ENCODE measurements at places on chromosomes 5 and 9. TPM values are rescaled to one million over a fixed set of nuclear protein-coding genes. Genes with fewer than 3 reads are reported as not detected.

DNA sequence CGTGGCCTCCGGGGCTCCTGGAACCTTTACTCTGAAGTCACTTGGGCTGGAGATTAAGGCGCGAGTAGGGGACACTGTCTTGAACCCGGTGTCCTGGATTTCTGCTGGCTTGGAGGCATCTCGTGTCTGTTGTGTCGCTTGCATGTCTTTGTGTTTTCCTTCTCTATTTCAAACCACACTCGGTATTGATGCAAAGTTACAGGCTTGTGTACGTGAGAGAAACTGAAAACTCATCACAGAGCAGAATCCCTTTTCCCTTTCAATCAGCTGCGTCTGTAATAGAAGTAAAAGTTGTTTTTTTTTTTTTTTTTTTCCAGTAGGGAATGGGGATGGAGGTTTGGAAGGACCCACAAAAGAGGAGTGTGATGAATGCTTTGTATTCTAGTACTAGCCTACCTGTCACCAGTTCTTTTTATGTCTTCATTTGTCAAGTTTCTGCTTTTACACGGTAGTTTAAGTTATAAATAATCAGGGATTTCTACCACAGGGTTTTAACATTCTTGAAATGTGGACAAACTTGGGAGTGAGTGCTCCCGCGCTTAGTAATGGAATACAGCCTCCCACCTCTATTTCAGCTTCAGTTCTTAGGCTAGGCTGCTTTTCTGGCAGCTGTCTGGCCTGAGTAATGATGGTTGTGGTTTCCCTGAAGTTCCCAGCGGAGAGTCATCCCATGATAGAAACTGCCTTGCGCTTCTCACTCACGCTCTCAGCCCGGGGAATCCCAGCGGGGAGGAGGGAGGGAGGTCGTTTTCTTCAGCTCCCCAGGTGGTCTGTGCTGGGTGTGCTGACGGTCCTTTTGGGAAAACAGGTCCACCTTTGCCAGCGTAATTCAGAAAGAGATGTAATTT, 763 bp downstream of the TJP2 start:
- DNase-seq = peak; percentile 50

DNA sequence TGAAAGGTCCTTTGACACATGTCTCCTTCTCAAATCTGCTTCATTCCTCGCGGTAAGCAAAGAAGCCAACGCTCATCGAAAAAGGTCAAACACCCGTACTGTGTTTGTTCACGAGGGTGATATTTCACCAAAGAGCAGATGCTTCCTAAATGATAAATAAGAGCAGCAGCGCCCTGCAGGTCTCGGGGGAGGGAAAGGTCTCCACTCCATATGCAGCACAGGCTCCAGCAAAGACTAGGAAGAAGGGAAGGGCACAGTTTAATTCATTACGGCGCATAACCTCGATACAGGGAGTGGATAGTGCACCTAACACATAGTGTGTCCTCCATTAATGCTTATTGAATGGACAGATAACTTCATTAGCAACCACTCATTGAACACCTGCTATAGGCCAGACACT, 593.3 kb downstream of the CDK5RAP2 start:
- DNase-seq = no peak

The CDO1 gene
- 73.2 TPM for total RNA-seq

DNA sequence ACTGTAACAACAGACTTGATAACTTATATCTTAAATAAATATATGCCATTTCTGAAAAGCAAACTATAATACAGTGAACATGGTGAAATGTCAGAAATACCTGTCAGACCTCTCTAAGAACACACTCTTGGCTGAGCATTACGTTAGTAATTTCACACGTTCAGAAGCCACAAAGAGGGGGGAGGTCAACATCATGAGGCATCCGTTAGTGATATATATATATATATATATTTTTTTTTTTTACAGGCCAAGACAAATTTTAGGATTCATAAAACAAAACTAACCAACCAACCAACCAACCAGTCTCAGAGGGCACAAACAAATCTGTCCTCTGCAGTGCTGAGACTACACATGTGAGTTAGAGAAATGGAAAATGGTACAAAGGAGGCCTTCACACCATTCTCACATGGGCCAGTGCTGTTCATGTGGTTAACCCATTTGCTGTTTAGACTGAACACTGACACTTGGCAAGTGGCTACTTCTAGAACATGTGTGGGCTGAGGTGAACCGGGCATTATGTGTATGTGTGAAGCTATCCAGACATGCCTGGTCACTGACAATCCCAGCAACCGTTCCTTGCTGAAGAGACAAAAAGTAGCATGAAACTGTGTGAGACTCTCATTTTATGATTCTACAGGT, 54.5 kb downstream of the ELL2 start:
- DNase-seq = no peak

DNA sequence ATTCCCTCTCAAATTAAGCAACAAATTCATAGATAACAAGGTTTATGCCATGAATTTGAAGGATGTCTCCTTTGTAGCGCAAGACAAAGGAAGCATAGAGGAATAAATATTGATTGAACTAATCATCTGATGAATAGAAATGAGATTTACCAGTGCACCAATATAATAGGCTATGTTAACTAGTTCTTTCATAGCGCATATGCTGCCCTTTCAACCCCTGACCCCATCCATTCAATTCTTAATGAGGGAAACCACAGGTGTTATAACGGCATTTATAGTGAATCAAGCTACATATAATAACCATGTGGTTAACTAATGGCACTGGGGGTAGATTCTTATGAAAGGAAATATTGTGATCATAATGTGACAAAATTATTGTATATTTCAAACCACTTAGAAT, 6.5 kb downstream of the RORB start:
- no peak for DNase-seq

- DNase-seq = no peak
Measured at GRCh38 chr9:83724436-83724835, 16.7 kb upstream of the UBQLN1 start.

The TPPP gene
- total RNA-seq = 16.2 TPM

GRCh38 chr9:6973762-6974161, 216.0 kb downstream of the KDM4C start:
- no peak for DNase-seq

- DNase-seq = no peak
Measured at GRCh38 chr9:123322273-123323195, 33.5 kb upstream of the CRB2 start.

- DNase-seq = no peak
Measured at GRCh38 chr9:93830012-93830596, 125.1 kb downstream of the BARX1 start.

DNA sequence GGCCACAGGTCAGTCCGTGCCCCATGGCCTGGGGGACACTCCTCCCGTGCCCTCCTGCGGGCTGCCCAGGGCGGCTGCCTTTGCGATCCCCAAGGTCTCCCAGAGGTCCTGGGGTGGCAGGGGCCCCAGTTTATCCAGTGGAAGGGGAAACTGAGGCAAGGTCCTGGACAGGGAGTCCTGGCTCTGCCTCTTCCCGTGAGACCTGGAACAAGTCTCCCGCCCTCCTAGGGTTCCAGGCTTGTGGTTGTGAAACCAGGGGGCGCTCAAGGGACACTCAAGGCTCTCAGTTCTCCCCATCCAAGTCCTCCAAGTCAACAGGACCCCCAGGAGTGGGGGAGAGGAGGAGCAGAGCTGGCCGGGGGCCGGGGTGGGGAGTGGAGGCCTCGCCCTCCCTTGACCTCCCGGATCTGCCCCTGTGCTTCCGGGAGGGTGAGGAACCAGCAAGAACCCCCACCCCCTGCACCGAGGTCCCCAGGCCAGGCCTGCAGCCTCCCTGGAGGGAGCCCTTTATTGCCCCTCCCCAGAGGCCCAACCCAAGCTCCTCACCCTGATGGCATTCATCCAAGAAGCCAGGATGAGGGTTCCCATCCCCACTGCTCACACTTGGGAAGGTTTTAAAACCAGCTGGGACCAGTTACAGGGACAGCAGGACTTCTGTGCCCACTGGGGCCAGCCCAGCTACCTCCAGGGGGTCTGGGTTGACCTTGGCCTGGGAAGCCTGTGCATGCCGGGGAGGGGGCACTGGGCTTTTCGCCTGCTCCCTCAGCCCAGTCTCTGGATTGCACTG, 24.7 kb upstream of the TMEM250 start:
- DNase-seq = no peak

GRCh38 chr5:131281133-131281867, 17.4 kb downstream of the CDC42SE2 start:
- DNase-seq = no peak

GRCh38 chr5:134524826-134525682, at the start of gene JADE2:
Gene JADE2, plus strand, starts transcription at chr5:134525670. Its CDS starts 10,188 bp downstream, at chr5:134535858.
- DNase-seq = peak; percentile 64

DNA sequence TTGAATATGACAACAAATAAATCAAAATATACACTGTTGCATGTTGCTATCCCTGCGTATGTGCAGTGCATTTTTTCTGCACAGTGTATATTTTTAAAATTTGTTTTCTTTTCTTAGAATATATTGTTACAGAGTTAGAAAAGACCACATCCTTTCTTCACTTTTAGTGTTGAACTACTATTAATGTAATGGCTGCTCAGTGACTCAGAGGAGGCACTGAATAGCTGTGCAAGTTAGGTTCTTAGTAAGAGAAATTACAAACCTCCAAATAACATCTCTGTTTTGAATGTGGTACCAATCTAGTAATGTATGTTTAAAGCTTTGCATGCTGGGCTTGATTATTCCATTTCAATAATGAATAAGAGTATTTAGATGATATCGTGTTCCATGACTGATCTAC, 208.9 kb upstream of the PRR16 start:
- no peak for DNase-seq

DNA sequence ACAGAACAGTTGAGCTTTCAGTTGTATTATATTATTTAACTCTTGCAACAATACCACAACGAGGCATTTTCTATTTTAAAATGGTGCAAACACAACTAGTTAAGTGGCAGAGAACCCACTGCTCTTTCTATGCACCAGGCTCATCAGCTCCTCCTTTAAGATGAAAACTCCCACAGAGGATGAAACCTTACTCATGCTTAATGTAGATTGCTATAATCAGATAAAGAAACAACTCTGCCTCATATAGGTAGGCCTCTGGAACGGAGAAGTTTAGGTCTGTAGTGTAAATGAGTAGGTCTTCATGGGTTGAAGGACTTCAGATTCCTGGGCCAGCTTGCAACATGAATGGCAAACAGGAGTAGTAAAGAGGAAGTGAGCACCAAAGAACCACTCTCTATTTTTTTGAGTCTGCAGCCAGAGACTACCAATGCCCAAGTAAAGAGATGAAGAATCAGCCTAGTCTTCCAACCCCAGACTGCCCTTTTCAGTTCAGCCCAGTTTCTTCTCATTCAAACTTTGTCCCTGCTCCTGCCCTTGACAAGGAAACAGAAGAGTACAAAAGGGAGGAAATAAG, 33.9 kb downstream of the HACD4 start:
- DNase-seq = no peak

DNA sequence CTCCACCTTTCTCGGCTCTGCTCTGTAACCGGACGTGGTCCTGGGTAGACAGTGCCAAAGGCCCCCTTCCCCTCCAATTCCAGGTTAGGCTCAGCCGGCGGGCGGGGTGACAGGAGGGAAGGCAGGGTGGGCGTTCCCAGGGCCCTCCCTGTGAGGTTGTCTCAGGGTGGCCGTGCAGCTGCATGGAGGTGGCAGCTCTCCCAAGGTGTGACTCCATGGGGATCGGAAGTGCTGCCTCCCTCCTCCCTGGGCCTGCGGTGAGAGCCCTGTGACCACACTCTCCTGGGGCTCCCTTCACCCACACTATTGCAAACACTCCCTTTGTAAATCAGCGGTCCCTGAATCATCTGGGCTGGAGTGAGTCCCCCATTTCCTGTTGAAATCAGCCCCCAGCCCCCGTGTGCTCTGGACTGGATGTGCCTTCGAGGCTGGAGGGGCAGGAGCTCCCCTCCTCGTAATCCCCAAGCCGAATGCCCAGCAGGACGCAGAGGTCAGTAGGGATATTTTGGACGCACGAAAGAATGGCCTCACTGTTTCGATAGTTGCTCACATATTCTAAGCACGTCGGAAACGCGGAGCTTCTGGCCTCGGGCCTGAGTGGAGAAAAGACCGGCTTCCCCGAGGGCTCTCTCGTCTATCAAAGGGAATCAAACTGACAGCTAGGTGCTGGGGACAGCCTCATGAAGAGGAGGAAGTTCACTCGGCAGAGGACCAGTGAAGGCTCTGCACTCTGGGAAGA, 107.6 kb upstream of the COL5A1 start:
- DNase-seq = no peak

DNA sequence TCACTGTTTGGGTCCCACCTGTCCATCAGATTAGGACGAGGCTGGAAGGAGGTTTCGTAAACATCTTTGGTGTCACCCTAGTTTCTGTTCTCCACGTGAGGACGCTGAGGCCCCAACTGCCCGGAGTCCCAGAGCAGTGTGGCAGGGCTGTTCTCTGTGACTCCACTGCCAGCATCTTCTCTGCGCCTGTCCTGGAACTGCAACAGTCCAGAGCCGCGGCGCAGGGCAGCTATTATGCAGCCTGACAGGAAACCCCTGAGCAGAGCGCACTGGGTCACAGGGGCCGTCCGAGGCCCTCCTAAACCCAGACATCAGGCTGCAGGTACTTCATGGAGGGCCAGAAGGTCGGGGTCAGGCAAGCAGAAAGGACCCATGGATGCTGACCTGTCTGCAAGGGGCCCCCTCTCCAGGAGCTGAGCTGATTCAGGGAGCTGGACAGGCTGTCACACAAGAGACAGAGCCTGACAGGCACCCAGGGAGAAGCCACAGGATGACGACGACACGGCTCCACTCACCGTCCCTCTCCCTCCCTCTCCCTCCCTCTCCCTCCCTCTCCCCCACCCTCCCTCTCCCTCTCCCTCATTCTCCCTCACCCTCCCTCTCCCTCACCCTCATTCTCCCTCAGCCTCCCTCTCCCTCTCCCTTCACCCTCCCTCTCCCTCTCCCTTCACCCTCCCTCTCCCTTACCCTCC, 31.7 kb downstream of the DBH start:
- no peak for DNase-seq

DNA sequence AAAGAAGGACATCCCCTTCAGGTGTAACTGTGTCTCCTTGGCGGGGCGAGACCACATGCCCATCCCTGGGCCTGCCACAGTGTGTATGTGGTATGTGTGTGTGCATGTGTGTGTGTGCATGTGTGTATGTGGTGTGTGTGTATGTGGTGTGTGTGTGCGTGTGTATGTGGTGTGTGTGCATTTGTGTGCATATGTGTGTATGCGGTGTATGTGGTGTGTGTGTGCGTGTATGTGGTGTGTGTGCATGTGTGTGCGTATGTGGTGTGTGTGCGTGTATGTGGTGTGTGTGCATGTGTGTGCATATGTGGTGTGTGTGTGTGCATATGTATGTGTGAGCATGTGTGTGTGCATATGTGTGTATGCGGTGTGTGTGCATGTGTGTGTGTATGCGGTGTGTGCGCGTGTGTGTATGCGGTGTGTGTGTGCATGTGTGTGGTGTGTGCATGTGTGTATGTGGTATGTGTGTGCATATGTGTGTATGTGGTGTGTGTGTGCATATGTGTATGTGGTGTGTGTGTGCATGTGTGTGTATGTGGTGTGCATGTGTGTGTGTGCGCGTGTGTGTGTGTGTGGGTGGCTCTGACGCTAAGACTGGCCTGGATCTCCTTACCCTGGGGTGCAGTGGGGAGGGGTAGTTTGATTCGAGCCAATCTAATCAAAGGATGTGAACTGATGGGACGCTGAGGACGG, 107.9 kb upstream of the RAPGEF1 start:
- no peak for DNase-seq

The SPATA31C1 gene
- not detected for total RNA-seq

- DNase-seq = no peak
Measured at GRCh38 chr9:34443533-34443932, 14.8 kb downstream of the FAM219A start.
